ENCODE measurements at places on chromosomes 3 and 15. TPM values are rescaled to one million over a fixed set of nuclear protein-coding genes. Genes with fewer than 3 reads are reported as not detected.

Gene GOLGA6B
- not detected for polyA plus RNA-seq

Gene GRK7
- not detected for polyA plus RNA-seq

Gene KBTBD13
- 1.7 TPM for polyA plus RNA-seq

Gene TNNC1
- polyA plus RNA-seq = 467 TPM

Gene NEK10
- 6.0 TPM for polyA plus RNA-seq

Gene NCEH1
- 2.1 TPM for polyA plus RNA-seq

Gene GPR171
- polyA plus RNA-seq = not detected

Gene CDHR4
- polyA plus RNA-seq = not detected

Gene CRYGS
- 3.5 TPM for polyA plus RNA-seq

Gene LMAN1L
- polyA plus RNA-seq = not detected

Gene SYNPR
- not detected for polyA plus RNA-seq

Gene TLE3
- 32.5 TPM for polyA plus RNA-seq

Gene ACSBG1
- 0.44 TPM for polyA plus RNA-seq

Gene IGDCC3
- 5.0 TPM for polyA plus RNA-seq

Gene COPS2
- polyA plus RNA-seq = 96.5 TPM

Gene SCN11A
- polyA plus RNA-seq = 4.0 TPM

Gene SLC24A5
- polyA plus RNA-seq = 0.14 TPM

Gene KLHL40
- 206 TPM for polyA plus RNA-seq

Gene ZNF770
- polyA plus RNA-seq = 22.7 TPM

Gene NR2E3
- 9.0 TPM for polyA plus RNA-seq

Gene PPM1L
- polyA plus RNA-seq = 12.6 TPM

Gene TEX55
- polyA plus RNA-seq = not detected

Gene PRC1
- 37.9 TPM for polyA plus RNA-seq

Gene FSTL1
- polyA plus RNA-seq = 471 TPM

Gene AMOTL2
- 73.7 TPM for polyA plus RNA-seq

Gene KCNH8
- 0.04 TPM for polyA plus RNA-seq

Gene LTF
- 3.7 TPM for polyA plus RNA-seq

Gene MYO5C
- 9.4 TPM for polyA plus RNA-seq

Gene HESX1
- polyA plus RNA-seq = 2.1 TPM

Gene IL17RD
- 24.4 TPM for polyA plus RNA-seq

Gene AMT
- polyA plus RNA-seq = 9.2 TPM

Gene BCL2A1
- 0.34 TPM for polyA plus RNA-seq

Gene ZNF148
- 21.8 TPM for polyA plus RNA-seq

Gene COL8A1
- polyA plus RNA-seq = 1.3 TPM

Gene TGM4
- not detected for polyA plus RNA-seq

Gene MSL2
- 24.5 TPM for polyA plus RNA-seq

Gene CPEB1
- polyA plus RNA-seq = 0.41 TPM

Gene ARPC4
- 73.9 TPM for polyA plus RNA-seq

Gene DPP8
- 21.1 TPM for polyA plus RNA-seq

Gene ADAMTS9
- 66.9 TPM for polyA plus RNA-seq

Gene NDUFB5
- polyA plus RNA-seq = 185 TPM

Gene LMCD1
- 186 TPM for polyA plus RNA-seq

Gene HRH1
- polyA plus RNA-seq = 3.4 TPM

Gene CACNA2D2
- polyA plus RNA-seq = 8.2 TPM

Gene RAP2B
- 7.3 TPM for polyA plus RNA-seq

Gene CADPS
- polyA plus RNA-seq = 1.4 TPM

Measured in hindlimb muscle (tissue), 1 donor.